Uterus (tissue), 4 donors: ENCODE measurements at places on chromosomes 12 and 14. TPM values are rescaled to one million over a fixed set of nuclear protein-coding genes. Genes with fewer than 3 reads are reported as not detected.

C1R gene
- 533 TPM for total RNA-seq

KRT1 gene
- total RNA-seq, result 1.5 TPM

GRCh38 chr12:77042833-77043232 is 22.5 kb downstream of the E2F7 start:
- no peak for DNase-seq

DNA sequence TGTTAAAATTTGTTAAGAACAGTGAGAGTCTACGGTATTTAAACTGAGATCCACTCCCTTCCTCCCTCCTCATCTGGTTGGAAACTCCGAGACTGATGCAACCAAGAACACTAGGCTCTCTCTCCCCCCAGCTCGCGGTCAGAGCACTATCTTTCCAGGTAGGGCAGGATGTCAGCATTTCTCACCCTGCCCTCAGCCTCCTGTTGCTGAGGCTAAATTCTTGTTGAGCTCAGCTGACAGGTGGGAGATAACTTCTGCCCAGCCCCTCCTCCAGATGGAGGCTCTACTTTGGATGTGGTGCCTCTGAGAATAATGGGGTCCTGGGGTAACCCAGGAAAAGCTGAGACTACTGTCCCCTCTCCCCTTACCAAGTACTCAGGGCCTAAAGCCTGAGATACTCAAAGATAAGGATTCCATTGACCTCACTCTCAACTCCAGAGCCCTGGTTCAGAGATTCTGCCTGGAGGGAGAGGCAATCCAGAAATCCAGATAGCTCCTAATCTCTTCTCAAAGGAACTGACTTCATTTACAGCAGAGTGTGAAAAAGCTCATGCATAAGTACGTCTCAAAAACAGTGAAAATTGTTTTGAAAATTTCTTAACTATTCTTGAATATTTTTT is 110.1 kb downstream of the EML5 start:
- DNase-seq, result no peak

NOP9 gene
- 5.0 TPM for total RNA-seq

KRT5 gene
- total RNA-seq, result not detected

- no peak for DNase-seq
Observed at GRCh38 chr12:12984149-12984548, 15.9 kb downstream of the HEBP1 start.

- peak; percentile 23 for DNase-seq
Observed at GRCh38 chr12:89346741-89347324, 5.5 kb downstream of the DUSP6 start.

DNA sequence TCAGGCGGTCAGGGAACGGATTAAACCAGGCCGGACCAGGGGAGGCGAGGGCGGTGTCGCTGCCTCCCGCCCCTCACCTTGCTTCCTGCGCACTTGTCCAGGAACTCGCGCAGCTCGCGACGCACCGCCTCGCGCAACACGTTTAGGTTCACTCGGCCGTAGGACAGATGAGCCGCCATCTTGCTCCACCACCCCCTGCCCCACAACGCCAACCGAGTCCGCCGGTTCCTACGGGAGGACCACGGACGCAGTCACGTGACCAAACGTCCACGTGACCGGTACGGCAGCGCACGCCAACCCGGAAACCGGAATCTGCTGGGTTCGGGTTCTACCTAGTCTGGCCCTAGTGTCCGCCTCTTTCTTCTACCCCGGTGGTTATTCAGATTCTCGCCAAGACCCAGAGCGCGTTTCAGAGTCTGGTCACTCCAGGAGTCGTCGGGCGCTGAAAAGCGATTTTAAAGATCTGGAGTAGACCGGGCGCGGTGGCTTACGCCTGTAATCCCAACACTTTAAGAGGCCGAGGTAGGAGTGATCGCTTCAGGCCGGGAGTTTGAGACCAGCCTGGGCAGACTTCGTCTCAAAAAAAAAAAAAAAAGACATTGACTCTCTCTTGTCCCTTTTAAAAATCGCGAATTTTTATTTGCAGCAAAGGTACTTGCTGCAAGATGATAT is at the start of gene VPS33A:
VPS33A (minus strand) TSS at position 265 of the 672 bp plus-strand sequence; CDS start at position 179, 86 bp downstream.
- peak; percentile 96 for DNase-seq

- DNase-seq, result no peak
Observed at GRCh38 chr14:54411371-54411770, 14.6 kb downstream of the CDKN3 start.

- DNase-seq, result no peak
Observed at GRCh38 chr14:70622111-70622712, 19.5 kb upstream of the TTC9 start.

DNA sequence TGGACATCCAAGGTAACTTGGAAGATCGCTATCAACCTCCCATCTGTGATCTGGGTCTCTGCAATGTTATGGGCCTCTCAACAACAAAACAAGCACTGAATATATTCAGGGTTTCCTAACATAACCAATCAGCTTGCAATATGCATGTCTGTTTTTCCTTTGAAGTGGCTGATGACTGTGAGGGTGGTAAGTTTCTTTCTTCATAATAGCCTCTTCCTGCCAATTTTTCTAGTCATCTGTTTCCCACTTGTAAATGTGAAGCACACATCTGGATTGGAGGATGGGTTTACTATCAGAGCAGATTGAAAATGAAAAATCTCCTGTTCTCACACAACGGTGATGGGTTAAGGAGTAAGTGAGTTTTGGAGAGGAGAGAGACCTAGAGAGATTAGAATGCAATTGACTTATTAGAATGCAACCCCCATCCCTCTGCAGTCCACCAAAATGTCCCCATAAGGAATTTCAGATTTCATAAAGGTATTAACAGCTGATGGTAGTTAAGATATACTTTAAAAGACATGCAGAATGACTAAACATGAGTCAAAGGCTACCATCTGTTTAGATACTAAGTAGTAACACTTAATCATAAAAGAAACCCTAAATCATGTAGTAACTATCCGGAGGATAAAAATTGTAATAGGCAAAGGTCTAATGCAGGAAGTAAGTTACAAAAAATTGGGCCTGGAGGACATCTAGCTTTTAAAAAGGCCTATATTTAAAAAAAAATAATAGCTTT is 58.4 kb upstream of the SAV1 start:
- DNase-seq, result no peak

TEX52 gene
- total RNA-seq, result not detected

DNA sequence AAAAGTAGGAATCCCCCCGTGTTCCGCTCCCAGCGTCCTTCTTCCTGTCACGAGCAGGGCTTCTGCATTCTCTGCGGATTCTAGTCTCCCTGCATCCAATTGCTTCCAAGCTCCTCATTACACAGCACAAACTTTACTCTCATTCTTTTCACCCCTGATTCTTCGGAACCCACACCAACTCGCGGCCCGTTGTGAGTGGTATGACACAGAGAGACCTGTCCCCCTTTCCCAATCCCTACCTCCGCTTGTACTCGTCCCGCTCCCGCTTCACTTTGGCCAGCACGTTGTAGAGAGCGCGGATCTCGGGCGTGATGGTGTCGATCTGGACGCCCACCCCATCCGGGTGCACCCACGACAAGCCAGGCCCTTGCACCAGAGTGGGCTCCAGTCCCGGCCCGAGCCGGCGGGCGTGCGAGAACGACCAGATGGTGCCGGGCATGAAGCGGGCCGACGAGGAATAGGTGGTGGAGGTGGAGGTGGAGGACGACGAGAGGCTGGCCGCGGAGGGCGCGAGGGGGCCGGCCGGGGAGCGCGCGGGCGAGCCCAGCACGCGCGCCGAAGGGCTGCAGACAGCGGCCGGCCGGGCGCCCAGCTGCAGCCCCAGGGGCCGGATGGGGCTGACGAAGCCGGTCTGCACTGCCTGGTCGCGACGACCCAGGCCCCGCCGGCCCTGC is 687 bp downstream of the IFFO1 start:
- DNase-seq, result no peak

AQP6 gene
- total RNA-seq, result not detected

DNA sequence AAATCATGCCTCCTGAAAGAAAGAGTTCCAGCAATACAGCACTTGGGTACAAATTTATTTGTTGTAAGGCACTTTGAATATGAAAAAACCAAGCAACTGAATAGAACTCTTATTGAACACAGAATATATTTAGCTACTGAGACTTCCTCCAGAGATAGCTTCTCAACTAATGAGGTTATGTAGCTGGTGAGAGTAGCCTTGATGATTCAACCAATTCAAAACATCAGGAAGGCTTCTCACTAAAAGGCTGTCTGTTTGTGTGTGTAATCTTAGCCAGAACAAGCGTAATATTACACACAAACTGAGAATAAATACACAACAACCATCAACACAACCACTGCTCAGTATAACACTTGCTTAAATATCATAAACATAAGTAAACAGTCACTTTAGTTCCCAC is 20.4 kb downstream of the EIF2B2 start:
- DNase-seq, result no peak

GRCh38 chr12:24175929-24176328 is 226.5 kb upstream of the SOX5 start:
- DNase-seq, result no peak

DNA sequence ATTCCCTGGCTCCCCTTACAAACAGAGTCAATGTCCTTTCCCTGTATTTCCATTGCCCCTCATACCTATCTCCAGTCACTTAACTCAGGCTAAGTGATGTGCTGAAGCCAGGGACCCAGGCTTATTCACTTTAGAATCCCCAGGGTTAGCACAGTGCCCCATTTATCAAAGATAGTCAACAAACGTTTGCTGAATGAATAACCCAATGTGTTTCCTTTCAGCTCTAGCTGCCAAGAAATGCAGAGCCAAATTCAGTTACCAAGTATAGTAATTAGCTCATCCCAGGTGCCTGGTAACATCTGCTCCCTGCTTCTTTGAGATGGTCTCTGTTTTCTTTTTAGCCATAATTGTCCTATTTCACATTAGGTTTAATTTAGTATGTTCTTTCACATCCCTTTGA is 189.5 kb downstream of the PHLDA1 start:
- DNase-seq, result no peak

E2F7 gene
- not detected for total RNA-seq

PTPRQ gene
- total RNA-seq, result not detected

WNK1 gene
- 208 TPM for total RNA-seq

MANSC4 gene
- total RNA-seq, result not detected

- no peak for DNase-seq
Observed at GRCh38 chr12:73221836-73222235, 949.7 kb downstream of the TRHDE start.

DNA sequence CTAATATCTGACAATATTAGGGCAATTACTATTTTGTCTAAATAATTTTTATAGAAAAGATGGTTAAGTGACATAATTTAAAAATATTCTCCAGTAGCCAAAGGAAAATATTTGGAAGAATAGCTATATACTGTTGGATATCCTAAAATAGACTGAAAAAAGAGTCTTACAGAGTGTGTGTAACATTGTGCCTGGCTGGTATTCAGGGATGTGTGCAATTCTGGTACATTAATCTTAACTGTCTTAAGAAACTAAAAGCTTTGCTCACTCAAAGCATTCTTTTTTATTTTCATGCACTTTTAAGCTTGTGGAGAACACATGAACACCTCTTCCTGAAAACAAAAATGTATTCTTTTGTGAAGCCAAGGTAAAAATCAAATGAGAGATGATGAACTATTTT is 10.1 kb upstream of the NR2C1 start:
- DNase-seq, result no peak

DNA sequence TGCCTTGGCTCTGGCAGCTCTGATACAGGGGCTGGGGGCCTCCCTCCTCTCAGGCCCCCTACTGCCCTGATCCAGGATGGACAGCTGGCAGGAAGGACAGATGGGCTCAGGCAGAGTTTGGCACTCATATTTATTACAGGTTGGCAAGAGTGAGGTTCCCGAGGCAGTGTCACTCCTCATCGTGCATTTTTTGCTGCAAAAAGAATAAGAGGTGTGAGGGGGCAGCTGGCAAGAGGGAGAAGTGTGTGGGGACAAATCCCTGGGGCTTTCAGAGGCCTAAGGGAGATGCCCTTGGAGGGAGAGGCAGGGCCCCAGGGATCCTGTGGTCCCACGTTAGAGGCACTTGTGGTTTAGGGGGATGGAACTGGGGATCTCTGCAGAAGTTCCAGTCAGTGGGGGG is 5.0 kb downstream of the CMTM5 start:
- no peak for DNase-seq

SDR9C7 gene
- not detected for total RNA-seq

DNA sequence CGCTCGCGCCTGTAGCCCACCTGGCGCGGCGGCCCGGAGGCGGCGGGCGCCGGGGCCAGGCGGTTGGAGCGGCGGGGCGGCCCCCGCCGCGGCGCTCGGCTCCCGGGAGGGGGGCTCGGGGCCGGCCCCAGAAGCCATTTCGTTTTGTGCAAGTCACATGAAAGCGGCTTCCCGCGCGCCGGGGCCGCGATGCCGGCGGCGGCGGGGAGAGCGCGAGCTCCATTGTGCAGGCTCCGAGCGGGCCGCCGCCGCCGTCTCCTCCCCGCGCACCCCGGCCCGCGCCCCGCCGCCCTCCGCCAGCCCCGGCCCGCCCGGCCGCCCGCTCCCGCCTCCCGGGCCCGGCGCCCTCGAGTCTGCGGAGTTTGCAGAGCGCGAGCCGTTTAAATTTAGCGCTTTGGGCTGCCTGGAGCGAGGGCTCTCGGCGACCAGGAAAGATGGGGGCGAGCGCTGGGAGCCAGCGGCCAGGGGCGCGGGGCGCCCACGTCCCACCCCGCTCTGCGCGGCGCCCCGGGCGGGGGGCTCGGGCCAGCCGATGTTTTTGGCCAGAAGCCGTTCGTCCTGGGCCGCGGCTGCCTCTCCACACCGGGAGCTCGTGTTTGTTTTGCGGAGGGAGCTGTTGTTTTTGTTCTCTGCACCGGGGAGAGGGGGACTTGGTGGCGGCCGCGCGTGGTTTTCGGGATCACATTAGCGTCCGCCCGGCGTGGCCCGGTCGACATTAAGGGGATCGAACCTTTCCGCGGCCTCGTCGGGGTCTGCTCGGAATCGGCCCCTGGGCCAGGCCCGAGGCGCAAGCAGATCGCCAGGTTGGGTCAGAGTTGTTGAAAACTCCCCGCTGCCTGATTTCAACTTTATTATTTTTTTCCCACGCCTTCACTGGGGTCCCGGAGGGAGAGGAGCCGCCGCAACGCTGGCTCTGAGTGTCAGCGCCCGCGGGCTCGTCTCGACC is 982 bp downstream of the BCL7A start:
- no peak for DNase-seq

GRCh38 chr14:71142375-71143038 is 235.2 kb downstream of the PCNX1 start:
- DNase-seq, result no peak

TPH2 gene
- not detected for total RNA-seq

GRCh38 chr12:18221726-18222125 is 39.6 kb upstream of the PIK3C2G start:
- no peak for DNase-seq

- no peak for DNase-seq
Observed at GRCh38 chr14:104879201-104879982, 14.3 kb downstream of the CEP170B start.

DNA sequence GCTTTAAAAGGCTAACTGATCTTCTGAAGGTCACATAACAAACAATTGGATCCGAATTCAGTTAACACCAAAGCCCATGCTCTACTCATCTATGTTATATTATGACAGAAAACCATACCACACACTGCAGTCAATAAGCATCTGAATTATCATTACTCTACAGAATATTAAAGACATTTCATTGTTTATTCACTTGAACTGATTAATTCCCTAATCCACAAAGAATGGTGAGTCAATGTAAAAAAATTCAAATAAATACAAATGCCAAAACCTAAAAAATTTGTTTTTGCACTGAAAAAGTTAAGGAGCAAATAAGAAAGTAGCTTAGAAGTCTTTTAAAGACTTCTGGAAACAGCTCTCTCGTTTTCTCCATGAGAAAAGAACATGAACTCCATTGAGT is 13.7 kb downstream of the NID2 start:
- DNase-seq, result no peak

GRCh38 chr12:3308609-3309008 is 182.4 kb upstream of the PRMT8 start:
- DNase-seq, result no peak

LHX5 gene
- not detected for total RNA-seq

GRCh38 chr14:43901911-43902673 is 605.0 kb downstream of the FSCB start:
- DNase-seq, result no peak

- no peak for DNase-seq
Observed at GRCh38 chr12:7154901-7155470, 24.8 kb downstream of the CLSTN3 start.
